Hepatocyte (in vitro differentiated cells): ENCODE measurements at places on chromosomes 7 and 10.

GRCh38 chr10:125274961-125275360, 114.6 kb upstream of the CTBP2 start:
- DNase-seq = no peak
- no peaks in the 10 kb centered on the region for H3K36me3 ChIP-seq
- no peak overlapping the region for H3K4me3 ChIP-seq
- H3K27me3 ChIP-seq = no peaks in the 10 kb centered on the region

GRCh38 chr10:122149561-122150505, 121.3 kb upstream of the BTBD16 start:
- peaks cover 5% of the 10 kb centered on the region for H3K4me1 ChIP-seq
- no peaks in the 10 kb centered on the region for H3K27me3 ChIP-seq
- H3K27ac ChIP-seq = no peak overlapping the region

- no peaks in the 10 kb centered on the region for H3K27me3 ChIP-seq
- H3K27ac ChIP-seq = peak overlapping the region; percentile 91
- peaks cover 14% of the 10 kb centered on the region for H3K4me1 ChIP-seq
- DNase-seq = peak; percentile 29
- no peak overlapping the region for H3K4me3 ChIP-seq
These were observed 1.2 kb upstream of the SDHAF3 start for GRCh38 chr7:97116308-97116707.

GRCh38 chr10:101972761-101973160, 83.2 kb downstream of the ARMH3 start:
- no peak for DNase-seq
- H3K27me3 ChIP-seq = no peaks in the 10 kb centered on the region
- no peaks in the 10 kb centered on the region for H3K36me3 ChIP-seq
- peak overlapping the region; percentile 54 for H3K27ac ChIP-seq

DNA sequence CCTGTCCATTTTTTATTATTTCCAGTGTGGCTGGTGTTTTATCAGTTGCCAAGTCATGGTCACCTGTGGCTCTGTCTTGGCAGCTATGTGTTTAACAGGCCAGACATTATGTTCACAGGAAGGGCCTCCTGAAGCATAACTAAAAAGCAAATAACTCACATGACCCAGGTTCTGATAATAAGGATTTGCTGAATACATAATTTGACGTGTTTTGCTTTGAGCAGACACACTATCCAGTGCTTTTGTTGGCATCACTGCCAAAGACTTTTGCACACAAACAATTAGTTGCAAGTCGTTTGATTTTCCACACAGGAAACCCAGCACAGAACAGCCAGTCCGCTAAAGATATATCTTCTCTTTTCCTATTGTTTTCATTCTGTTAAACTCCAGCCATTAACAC, 173.6 kb downstream of the ARL4A start:
- no peaks in the 10 kb centered on the region for H3K4me1 ChIP-seq
- H3K27ac ChIP-seq = no peak overlapping the region
- no peak for DNase-seq

GRCh38 chr10:2925631-2926030, 141.7 kb upstream of the PFKP start:
- H3K4me1 ChIP-seq = no peaks in the 10 kb centered on the region
- no peak overlapping the region for H3K27ac ChIP-seq
- H3K4me3 ChIP-seq = no peak overlapping the region
- H3K27me3 ChIP-seq = peaks cover 10% of the 10 kb centered on the region
- no peaks in the 10 kb centered on the region for H3K36me3 ChIP-seq

DNA sequence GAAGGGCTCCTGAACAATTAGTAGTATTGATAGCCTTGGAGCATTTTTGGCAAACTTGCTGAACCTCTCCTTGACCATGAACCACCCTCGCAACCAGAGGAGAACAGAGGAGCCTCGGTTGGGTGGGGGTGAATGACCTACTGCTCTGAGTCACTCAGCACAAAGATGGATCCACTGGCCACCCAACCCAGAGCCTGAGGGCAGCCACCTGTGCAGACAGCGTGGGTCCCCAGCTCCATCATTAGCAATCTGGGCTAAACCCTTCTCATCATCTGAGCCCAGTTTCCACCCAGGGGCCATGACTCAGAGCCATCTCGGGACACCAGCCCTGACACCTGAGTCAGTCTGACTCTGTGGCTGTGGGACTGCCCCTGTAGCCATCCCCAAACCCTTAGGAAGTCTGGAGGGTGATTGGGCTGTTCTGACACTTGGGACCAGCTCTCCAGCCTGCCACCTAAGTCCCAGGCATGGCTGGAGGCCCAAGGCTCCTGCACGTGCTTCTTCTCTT, 171.8 kb upstream of the GPR26 start:
- no peak overlapping the region for H3K4me3 ChIP-seq
- H3K36me3 ChIP-seq = no peaks in the 10 kb centered on the region
- no peak overlapping the region for H3K27ac ChIP-seq
- H3K27me3 ChIP-seq = no peaks in the 10 kb centered on the region
- DNase-seq = no peak

DNA sequence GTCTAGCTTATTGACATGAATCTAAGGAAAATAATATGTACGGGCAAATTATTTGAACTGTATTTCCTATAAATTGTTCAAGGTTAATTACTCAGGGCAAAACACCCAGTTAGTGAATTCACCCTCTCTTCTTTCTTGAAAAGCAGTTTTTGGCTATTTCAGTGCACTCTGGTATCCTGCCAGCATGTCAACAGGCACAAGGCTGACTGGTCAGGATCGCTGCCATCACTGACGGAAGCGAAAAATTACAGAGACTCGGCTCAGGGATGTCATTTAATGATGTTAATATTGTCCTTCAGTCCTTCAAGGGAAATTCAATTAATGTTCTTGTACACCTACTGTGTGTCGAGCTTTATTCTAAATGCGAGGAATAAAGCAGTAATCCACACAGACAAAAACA, 28.3 kb upstream of the OLAH start:
- no peak overlapping the region for H3K4me3 ChIP-seq
- no peaks in the 10 kb centered on the region for H3K4me1 ChIP-seq

DNA sequence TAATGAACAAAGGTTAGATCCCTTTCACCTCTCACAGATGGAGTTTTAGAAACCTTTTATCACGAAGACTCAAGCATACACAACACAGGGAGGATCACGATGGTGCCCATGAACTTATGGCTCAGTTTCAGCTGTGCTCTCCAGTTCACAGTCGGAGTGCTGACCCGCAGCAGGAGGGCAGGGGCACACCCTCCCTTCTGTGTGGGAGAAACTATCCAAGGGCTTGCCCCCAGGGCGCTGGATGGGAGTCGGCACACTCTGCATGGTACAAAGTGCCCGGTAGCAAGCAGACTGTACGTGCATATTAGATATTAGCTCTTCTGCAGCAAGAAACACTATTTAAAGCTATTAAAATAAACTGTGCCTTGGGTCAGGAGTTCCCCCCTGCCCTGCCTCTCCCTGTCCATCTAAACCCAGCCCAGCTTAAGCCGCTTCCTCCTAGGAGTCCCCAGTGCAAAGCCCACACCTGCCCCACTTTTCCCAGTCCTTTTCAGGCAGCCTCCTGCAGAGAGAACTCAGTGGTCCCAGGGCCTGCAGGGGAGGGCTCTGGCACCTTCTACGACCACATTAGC, 76.5 kb downstream of the CHST15 start:
- no peak overlapping the region for H3K27ac ChIP-seq
- no peaks in the 10 kb centered on the region for H3K27me3 ChIP-seq
- H3K4me1 ChIP-seq = no peaks in the 10 kb centered on the region
- no peaks in the 10 kb centered on the region for H3K36me3 ChIP-seq

DNA sequence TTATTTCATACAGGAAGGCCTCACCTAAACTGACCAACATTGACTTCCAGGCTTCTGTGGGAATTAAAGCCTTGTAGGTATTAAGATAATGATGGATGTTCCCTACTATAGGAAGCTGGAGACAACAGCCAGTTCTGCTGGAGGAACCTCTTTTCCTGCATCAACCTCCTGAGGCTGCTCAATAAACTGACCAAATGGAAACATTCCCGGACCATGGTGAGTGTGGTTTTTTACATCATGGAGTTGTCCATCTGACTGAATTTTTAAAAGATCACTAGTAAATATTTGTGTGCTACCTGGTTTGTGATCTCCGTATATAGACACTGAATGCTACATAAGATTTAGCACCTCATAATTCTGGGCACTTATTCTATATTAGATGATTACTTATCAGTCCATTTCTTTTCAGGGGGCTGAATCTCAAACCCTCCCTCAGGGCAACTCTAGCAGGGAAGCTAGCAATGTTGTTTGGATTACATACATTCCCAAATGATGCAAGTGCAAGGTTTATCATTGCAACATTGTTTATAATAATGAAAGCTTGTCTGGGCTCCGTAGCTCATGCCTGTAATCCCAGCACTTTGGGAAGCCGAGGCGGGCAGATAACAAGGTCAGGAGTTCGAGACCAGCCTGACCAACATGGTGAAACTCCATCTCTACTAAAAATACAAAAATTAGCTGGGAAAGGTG, 21.5 kb upstream of the SMKR1 start:
- H3K4me3 ChIP-seq = no peak overlapping the region
- no peaks in the 10 kb centered on the region for H3K36me3 ChIP-seq
- H3K27ac ChIP-seq = no peak overlapping the region
- no peaks in the 10 kb centered on the region for H3K4me1 ChIP-seq
- DNase-seq = no peak
- H3K27me3 ChIP-seq = no peaks in the 10 kb centered on the region

DNA sequence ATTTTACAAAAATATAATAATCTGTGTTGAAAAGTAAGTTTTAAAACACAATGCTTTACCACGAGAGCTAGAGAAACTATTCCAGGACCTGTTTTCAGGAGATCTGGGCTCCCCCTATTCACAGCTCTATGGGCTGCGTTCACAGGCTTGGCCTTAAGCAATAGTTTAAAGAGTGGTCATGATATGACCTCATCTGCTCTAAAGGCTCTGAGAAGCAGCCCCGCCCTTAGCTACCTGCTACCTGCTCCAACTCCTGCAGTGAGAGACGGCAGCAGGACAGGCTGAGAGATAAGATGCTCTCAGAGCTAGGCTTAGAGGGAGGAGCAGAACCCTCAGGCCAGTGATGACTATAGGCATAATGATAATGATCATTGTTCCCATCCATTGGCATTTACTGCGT, 12.6 kb downstream of the ALOX5 start:
- no peak for DNase-seq
- no peaks in the 10 kb centered on the region for H3K27me3 ChIP-seq
- no peaks in the 10 kb centered on the region for H3K4me1 ChIP-seq
- H3K36me3 ChIP-seq = no peaks in the 10 kb centered on the region
- H3K4me3 ChIP-seq = no peak overlapping the region

DNA sequence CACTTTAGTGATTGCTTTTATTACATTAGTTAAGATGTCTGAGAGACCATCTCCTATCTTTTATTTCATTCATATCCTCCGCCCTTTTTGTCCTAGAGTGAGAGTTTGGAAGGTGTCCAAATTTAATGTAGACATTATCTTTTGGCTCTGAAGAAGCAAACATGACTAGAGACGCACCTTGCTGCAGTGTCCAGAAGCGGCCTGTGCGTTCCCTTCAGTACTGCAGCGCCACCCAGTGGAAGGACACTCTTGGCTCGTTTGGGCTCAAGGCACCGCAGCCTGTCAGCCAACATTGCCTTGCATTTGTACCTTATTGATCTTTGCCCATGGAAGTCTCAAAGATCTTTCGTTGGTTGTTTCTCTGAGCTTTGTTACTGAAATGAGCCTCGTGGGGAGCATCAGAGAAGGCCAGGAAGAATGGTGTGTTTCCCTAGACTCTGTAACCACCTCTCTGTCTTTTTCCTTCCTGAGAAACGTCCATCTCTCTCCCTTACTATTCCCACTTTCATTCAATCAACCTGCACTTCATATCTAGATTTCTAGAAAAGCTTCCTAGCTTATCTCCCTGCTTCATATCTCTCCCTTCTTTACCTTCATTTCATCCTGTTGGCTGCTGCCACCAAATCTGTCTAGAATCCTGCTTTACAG, 10.4 kb upstream of the CLCN1 start:
- DNase-seq = peak; percentile 75
- no peaks in the 10 kb centered on the region for H3K27me3 ChIP-seq
- no peak overlapping the region for H3K27ac ChIP-seq
- H3K4me3 ChIP-seq = no peak overlapping the region

- H3K4me3 ChIP-seq = no peak overlapping the region
- no peaks in the 10 kb centered on the region for H3K27me3 ChIP-seq
- DNase-seq = no peak
- no peaks in the 10 kb centered on the region for H3K4me1 ChIP-seq
These were observed 11.0 kb downstream of the POT1 start for GRCh38 chr7:124918662-124919061.

- no peak for DNase-seq
- H3K4me1 ChIP-seq = no peaks in the 10 kb centered on the region
- peaks cover 3% of the 10 kb centered on the region for H3K27me3 ChIP-seq
- no peak overlapping the region for H3K27ac ChIP-seq
These were observed 105.9 kb upstream of the NPTX2 start for GRCh38 chr7:98511175-98511574.

DNA sequence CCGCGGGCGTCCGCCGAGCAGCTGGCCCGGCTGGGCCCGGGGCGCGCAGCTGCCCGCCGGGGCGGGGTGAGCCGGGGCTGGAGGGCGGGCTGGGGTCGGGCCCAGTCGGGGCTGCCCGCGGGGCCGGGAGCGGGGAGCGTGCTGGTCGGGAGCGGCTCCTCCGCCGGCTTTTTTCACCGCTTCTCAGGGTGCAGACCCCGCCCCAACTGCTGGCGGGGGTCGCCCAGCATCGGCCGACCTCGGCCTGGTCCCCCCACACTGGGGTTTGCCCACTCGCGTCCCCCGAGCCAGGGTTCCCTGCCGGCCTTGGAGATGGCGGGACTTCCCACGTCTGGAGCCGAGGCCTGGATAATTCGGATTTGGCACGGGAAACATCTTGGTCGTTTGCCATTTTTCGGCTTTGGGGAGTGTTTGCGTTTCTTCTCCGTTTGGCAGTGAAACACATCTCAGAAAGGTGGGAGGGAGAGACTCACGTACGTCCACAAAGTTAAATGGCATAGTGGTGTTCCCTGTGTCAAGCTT, 432 bp downstream of the TMEM248 start:
- H3K27me3 ChIP-seq = no peaks in the 10 kb centered on the region
- peaks cover 12% of the 10 kb centered on the region for H3K4me1 ChIP-seq

DNA sequence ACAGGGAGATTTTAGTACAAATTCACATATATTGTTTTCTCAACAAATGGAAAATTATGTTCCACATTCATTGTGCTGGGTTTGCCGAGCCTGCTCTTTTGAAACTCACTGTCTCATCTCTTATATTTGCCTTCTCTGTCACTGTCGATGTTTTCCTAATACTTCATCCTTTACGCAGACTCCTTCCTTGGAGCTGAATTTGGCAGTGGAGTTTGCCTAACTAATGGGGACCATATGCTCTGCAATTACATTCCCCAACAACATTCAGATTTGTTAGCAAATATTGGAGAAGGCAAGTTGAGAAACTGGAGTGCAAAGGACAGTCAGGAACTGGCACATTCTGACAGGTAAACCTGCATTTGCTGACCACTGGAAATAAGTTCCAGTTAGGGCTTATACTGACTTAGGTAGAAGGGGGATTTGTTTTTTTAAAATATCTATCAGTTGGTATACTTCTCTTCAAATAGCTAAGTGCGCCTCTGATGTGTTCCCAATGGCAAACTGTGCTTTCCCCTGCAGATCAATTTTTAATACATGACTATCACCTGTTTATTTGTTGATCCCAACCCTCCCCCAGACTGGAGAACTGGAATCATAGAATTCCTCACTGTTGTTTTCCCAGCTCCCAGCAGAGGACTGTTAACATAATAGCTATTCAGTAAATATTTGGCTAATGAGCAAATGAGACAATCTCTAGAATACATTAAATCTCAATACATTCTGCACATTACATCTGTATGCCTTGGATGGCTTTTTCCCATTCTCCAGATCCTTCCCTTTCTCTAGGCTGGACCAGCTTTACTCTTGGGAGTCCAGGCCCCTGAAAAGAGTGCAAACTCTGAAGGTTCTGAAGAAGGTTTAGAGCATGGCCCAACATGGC, 769.3 kb downstream of the KCNMA1 start:
- no peak overlapping the region for H3K4me3 ChIP-seq
- H3K27ac ChIP-seq = peak overlapping the region; percentile 52
- H3K27me3 ChIP-seq = no peaks in the 10 kb centered on the region
- no peaks in the 10 kb centered on the region for H3K36me3 ChIP-seq
- DNase-seq = no peak
- no peaks in the 10 kb centered on the region for H3K4me1 ChIP-seq
